Hepatocyte (in vitro differentiated cells): ENCODE measurements at places on chromosomes 11 and 22. TPM values are rescaled to one million over a fixed set of nuclear protein-coding genes. Genes with fewer than 3 reads are reported as not detected.

Gene OSM
- 0.48 and 1.5 TPM in 2 replicates for total RNA-seq

Gene FGF19
- total RNA-seq, result 0.16 and 1.0 TPM in 2 replicates

Gene CARD18
- not detected in 2 replicates for total RNA-seq

Gene NRGN
- total RNA-seq, result not detected in 2 replicates

Gene PHLDA2
- 7.1 and 8.5 TPM in 2 replicates for total RNA-seq

Gene TBC1D22A
- total RNA-seq, result 10.3 and 15.3 TPM in 2 replicates

Gene PRDX5
- total RNA-seq, result 261 and 267 TPM in 2 replicates

Gene PCSK7
- total RNA-seq, result 21.9 and 25.9 TPM in 2 replicates

Gene IGSF22
- 0.08 TPM in 1 of 2 replicates, not detected in the other for total RNA-seq

- no peak for DNase-seq
These were observed 858 bp downstream of the OAF start for GRCh38 chr11:120211522-120212258.

DNA sequence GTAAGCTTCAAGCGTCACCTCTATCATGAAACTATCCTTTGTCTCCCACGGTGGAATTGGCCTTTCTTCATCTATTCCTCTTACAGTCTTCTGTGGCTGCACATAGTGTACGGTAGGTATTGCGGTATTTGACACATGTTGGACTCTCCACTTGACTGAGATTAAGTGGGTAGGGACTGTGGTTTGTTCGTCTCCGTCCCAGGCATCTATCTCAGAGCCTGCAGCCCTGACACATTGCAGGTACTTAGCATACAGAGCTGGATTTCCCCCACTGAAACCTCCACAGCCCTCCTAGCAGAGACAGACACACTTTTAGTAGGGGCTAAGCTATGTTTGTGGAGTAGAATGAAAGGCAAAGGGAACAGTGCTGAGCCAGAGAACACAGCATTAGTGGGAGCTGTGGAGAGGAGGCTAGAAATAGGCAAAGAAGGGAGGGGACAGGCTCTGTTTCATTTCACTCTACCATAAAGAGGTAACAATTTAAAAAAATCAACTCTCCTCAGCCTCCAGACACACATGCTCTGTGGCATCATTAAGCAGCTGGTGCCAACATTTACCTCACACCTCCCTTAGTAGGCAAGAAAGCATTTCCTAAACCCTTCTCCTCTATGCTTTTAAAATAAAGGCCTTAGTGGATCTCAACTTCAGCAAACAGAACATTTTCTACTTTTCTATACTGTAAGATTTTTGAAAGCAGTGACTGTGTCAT is 277.5 kb downstream of the KIRREL3 start:
- no peak for DNase-seq

- DNase-seq, result peak; percentile 25
These were observed 27.8 kb upstream of the GGTLC2 start for GRCh38 chr22:22616636-22617035.

DNA sequence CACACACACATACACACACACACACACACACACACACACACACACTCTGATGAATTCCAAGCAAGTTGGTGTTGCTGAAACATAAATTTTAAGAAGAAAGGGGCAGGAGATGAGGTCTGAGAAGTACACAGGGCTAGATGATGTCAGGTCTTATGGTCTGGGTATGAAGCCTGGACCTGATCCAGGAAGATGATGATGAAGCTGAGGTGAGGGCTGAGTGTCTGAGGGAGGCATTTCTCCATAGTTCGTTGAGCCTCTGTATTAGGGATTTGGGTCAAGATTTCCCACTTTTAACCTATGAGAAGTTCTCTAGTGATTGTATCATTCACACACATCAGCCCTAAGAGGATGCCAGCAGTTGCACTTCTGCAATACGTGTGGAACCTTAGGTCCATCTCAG is 32.6 kb downstream of the KREMEN1 start:
- no peak for DNase-seq

DNA sequence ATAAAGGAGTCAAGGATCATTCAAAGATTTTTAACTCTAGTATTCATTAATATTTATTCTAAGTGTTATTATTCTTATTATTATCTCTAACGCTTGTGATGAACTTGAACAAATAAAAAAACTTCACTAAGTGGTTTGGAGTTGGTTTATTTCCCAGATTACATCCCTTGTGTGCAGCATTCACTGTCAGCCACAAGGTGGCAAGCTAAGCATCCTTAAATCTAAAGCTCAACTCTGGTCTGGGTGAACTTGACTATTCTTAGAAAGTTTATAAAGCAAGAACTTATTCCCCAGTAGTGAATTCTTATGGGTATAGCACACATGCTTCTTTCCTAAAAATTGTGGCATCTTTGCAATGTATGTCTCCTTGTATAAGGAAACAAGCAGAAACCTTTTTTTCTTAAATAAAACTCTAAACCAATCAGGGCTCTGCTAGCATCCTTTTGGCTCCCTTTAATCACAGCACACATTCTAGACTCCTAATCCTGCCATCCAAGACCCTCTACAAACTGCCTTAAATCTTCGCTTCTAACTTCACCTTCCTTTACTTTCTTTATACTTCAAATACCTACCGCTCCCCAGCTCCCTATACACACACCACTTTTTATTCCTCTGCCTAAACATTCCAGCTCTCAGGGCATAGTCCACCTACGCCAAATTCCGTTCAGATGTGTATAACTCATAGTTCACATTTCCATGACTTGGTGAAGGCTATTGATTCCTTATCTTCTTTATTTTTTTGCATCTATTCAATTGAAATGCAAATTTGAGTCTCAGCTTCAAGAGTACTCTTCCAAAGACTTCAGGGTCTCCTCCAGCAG is 1068.8 kb downstream of the DLG2 start:
- DNase-seq, result peak; percentile 75

- DNase-seq, result peak; percentile 18
These were observed 86.8 kb upstream of the TEAD1 start for GRCh38 chr11:12587333-12587991.

- no peak for DNase-seq
These were observed 123.8 kb upstream of the SORL1-AS1 start for GRCh38 chr11:121576531-121576930.

DNA sequence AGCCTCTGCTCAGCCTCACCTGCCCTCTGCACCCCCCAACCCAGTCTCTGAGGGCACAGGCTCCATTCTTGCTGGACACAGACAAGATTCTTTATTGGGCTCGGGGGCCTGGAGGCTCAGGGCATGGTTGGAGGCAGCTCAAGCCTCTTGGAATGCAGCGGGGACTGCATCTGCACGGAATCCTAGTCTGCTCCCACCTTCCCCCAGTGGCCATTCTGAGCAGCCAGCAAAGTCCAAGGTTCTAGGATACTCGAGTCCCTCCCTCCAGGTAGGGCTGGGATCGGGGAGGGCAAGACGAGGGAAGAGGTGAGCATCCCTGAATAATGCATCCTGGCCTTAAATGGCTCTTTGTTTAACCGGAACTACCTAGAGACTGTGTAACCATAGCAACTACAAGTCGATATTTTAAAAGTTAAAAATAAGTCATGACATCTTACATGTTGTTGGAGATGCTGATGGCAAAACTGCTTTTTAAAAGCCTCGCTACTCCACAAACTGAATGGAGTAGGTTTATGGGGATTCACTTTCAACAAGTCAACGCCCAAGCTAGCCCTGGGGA is 10.7 kb upstream of the IGSF22 start:
- no peak for DNase-seq

GRCh38 chr11:61072316-61073109 is 29.8 kb upstream of the CD5 start:
- DNase-seq, result no peak

- DNase-seq, result no peak
These were observed 327.3 kb upstream of the PITPNB start for GRCh38 chr22:28246397-28246796.

- peak; percentile 74 for DNase-seq
These were observed 2.0 kb downstream of the KCNJ11 start for GRCh38 chr11:17386331-17387084.

GRCh38 chr11:118791961-118792569 is 1.1 kb upstream of the DDX6 start:
- peak; percentile 48 for DNase-seq

GRCh38 chr11:95255251-95256145 is 24.5 kb upstream of the SESN3 start:
- no peak for DNase-seq

DNA sequence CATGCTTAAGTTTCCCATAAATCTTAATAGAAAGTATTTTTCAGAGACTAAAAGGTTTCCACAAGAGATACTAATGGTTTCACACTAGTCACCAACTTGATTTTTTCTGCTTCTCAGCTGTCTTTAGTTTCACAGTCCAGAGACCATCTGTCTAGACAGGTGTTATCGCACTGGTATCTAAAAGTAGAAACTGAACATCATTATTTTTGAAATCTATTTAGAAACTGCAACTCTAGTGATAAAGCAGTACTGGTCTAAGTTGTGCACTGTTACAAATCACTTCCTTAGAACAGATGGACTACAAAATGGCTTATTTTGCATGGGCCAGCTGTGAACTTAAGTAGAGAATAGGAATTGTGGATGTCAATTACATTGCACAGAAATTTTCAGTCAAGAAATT is 78.0 kb downstream of the CNTN5 start:
- no peak for DNase-seq

- peak; percentile 19 for DNase-seq
These were observed 8.7 kb upstream of the EFCAB6 start for GRCh38 chr22:43820651-43821305.

DNA sequence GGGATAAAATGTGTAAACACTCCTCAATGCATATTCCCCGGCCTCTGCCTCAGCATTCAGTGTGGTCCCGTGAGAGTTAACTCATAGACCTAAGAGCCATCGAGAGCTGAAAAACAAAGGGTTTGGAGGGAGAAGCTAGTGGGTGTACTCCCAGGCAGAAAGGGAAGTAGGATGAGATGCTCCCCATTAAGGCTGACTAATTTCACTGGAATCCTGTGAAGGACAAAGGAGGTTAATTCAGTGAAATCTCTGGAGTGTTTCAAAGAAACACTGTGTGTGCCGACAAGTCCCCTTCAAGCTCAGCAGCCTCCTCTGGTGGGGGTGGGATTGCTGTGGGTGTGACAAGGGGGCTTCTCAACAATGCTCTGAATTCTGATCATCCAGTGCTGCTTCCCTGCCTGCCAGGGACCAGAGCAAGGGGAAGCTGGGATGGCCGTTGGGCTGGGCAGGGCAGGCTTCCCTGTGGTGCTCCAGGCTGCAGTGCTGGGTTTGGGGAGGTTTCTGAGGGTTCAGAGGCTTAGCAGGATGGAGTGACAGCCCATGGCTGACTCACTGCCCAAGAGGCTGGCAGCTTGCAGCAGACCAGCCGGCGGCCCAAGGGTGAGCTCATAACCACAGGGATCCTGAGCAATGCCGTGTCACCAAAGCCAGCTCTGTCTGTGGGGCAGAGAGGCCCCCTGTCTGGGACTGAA is 61.4 kb upstream of the BMAL1 start:
- DNase-seq, result peak; percentile 44

DNA sequence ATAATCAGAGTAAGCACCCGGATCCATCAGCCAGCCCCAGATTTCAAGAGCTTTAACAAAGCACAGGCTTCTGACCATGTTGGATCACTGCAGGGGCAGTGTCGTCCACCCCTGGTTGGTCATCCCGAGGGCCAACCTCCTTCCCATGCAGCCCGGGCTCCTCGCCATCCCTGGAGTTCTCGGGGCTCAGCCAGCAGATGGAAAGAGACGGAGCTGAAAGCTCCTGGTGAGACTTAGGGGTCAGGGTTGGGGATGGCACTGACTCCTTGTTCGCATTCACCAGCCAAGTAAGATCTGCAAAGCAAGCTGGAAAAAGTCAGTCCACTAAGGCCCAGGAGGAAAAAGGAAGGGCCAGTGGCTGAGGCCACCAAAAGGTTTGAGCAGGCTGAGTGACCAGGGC is 888.9 kb downstream of the BRD1 start:
- no peak for DNase-seq

DNA sequence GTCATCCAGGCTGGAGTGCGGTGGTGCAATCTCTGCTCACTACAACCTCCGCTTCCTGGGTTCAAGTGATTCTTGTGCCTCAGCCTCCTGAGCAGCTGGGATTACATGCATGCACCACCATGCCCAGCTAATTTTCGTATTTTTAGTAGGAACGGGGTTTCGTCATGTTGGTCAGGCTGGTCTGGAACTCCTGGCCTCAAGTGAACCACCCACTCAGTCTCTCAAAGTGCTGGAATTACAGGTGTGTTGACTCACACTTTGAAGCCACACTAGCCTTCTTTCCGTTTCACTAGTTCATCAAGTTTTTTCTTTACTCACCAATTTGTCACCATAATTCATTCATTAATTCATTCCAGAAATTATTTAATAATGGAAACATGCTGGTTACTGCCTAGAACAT is 298.4 kb upstream of the MTNR1B start:
- no peak for DNase-seq

DNA sequence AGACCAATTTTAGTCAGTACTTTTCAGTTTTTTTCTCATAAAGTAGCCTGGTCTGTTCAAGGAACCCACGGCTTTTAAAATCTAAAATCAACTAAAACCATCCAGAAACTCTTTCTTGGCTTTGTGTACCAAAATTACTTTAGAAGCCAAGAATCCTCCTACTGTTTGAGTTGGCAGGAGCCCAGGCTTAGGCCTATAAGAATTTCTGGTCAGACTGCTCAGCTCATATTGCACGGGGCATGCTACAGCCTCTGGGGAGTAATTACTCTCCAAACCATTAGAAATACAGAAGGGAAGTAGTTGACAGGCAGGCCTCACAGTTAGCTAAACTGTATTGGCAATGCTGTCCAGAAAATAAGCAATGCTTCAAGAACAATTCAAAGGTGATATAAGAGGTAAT is 1862.9 kb upstream of the RAG2 start:
- DNase-seq, result peak; percentile 39

DNA sequence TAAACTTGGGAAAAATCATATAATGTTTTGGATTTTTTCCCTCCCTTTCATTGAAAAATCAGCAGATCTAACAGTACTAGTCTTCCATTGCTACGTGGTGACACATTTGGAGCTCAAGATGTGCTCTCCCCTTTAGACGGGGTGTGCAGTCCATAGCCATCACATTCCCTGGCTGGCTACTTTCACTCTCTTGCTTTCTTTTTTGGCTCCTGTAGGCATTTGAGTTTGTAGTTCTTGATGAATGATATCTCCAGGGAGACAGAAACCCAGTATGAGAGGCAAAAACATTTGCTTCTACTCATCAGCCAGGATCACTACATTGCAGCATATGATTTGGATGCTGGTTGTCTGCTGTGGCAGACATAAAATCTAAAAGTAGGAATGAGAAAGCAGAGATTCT is 12.1 kb downstream of the CCDC81 start:
- DNase-seq, result no peak

GRCh38 chr11:73173755-73174494 is 31.8 kb upstream of the FCHSD2 start:
- DNase-seq, result no peak

DNA sequence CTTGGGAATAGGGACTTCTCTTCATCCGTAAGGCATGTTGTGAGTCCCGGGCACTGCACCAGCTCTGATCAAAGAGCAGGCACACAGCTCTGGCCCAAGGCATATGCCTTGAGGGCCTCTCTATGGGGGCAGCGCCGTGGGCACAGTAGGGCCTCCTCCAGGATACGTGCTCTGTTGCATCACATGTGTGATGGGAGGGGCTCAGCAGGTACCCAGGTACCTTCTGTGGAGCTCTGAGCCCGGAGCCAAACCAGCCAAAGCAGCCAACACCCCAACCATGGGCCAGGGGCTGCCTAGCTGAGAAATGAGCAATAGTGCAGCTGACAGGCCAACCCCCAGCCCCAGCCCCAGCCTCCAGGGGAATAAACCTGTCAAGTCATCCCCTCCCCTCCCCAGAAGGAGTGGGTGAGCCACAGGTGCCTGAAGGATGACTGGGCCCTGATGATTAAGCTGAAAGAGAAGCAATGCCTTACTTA is 79.7 kb upstream of the SHISAL1 start:
- no peak for DNase-seq
